ENCODE measurements at places on chromosomes 2 and 18. TPM values are rescaled to one million over a fixed set of nuclear protein-coding genes. Genes with fewer than 3 reads are reported as not detected.

HNMT gene
- total RNA-seq = 8.0 TPM

CNGA3 gene
- not detected for total RNA-seq

WIPF1 gene
- total RNA-seq = 12.3 TPM

TUBA3E gene
- total RNA-seq = 9.5 TPM

PRKAG3 gene
- total RNA-seq = not detected

DNA sequence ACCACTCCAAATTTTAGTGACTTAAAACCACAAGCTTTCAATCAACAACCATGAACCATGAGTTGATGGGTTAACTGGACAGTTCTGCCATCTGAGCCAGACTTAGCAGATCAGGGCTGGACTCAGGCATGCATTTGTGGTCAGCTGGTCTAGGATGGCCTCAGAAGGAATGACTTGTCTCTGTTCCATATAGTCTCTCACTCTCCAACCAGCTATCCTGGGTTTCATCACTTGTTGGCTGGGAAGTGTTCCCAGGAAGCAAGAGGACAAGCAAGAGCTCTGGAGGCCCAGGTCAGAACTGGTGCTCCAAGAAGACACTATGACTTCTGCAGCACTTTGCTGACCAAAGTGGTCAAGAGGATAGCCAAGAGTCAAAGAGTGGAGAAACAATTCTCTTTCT lies 17.5 kb upstream of the MAP3K20 start:
- DNase-seq = no peak

- no peak for DNase-seq
These were observed 20.5 kb upstream of the CD28 start for GRCh38 chr2:203685789-203686420.

GRCh38 chr2:209348433-209348832 lies 75.4 kb upstream of the MAP2 start:
- DNase-seq = no peak

DNA sequence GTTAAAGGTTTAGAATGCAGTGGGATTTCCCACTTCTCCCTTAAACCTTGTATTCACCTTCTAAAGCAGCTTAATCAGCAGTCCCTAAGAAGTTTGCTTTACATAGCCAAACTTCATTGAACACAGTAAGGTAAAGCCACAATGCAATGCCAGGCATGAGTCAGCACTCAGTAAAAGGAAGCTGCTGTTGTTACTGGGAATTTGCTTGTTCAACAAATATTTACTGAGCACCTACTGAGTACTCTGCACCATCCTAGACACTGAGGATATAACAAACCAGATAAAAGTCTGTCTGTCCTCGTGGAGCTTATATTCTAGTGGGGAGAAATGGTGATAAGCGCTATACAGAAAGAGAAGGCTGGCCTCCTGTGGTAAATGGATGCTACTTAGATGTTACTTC lies 162.7 kb downstream of the PKP4 start:
- DNase-seq = no peak

DNA sequence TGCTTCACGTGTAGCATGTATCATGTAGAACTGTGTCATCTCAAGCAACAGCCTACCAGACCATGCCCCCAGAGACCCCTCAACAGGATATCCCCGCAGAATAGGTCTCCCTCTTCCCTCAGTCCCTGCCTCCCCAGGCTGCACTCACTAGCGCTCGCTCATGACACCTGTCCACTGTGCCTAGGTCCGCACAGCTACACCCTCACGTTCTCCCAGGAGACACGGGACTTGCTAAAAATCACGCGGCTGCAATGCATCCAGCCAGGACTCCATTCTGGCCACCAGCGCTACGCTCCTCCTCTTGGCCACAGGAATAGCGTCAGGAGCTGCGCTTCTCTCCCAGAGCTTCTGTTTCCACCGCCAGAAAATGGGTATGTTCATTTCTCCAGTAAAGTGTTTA lies 2.5 kb downstream of the PXDN start:
- no peak for DNase-seq

DNA sequence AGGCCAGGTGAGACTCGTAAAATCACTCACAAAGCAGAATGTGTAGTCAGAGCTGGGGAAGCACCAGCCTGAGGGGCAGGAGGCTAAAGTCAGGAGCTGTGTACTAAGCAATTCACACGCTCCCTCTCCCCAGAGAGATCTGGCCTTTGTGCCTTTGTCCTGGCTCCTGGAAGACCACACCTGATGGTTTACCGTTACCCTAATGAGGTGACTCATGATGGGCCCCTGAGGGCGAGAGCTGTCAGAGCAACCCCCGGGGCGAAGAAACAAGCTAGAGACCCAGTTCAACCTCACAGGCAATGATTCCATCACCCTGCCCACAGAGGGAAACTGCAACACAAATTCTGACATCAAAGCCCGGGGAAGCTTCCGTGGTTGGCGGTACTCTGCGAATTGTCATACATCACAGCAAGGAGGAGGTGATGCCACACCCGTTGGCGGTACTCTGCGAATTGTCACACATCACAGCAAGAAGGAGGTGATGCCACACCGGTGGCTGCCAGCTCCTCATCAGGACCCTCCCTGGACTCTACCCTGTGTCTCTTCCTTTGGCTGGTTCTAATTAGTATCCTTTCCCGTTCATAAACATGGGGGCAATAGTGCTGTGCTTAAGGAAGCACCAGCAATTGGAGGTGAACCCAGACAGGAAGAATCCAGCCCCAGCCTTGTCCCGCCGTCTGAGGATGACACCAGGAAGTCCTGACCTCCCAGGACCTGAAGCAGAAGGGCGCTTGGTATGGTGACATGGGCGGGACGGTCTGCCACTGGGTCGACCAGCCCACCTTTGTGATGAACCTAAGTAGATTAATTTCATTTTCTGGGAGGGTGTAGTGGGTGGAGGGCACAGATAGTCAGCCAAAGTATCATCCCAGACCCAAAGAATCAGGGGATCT lies 30.5 kb downstream of the B3GNT7 start:
- no peak for DNase-seq

Data from right atrium auricular region (tissue), 2 donors.